Stimulated activated CD8-positive, alpha-beta memory T cell treated with anti-CD3 and anti-CD28 coated beads, Interleukin-4, amount 100 ng/mL, for 4 hours (primary cell): ENCODE measurements at places on chromosomes 12 and 14.
A peak's percentile ranks its signal among the peaks of the same experiment; 100 is the strongest.

DNA sequence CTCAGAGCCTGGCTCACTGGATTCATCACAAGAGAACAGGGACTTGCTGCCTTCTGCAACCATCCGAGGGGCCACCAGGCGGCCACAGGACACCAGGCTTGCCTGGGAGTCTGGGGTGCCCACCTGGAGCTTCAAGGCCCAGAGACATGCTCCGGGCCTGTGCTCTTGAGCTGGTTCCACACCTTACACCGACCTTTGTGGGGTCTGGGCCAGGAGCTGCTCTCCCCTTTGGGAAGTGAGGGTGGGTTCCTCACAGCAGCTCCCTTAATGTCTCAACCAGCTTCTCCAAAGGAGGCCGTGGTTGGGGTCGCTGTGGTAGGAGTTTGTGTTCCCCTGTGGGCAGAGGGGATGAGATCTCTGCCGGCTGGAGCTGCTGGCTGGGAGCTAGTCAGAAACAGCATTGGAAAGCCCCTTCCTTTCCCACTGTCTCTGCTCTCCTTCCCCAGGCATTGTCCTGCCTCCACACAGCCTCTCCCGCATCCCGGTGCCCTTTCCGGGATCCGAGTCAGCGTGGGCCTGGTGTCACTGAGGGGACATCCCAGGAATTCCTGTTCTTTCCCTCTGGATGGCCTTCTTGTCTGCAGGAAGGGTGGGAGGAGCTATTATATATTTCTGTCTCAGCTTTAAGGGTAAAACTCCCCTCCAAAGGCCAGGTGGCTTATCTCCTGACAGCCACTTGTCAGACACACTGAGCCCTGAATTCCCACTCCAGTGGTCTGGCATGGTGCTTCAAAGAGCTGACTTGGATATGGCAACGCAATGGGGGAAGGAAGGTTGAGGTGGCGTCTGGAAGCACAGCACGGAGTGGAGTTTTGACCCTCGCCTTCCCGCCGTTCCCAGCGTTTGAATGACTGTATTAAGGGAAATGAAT lies 5.1 kb upstream of the PAPLN start:
- DNase-seq: no peak

DNA sequence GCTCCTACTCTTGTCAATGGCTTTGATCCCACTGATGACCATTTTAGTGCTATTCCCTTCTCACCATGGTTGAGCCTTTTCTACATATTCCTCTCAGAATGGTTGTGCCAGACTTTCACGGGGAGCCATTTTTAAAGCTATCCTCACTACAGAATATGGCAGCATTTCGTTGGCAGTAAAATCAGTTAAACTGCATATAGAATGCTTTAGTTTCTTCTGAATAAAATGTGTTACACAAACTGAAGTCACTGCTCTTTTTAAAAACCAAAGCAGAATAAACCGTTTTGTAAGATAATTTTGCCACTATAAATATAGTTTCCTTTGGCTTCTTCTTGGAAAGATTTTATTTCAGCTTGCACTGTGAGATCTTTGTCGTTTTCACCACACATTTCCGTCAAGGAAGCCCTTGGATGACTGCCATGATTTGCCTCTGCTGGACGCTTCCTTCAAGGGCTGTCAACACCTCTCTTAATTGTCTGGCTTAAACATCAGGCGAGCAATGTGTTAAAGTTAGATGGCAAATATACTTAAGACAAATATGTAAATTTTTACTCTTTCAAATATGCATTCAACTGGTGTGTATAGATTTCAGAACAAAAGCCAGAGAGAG lies 624.2 kb downstream of the DIO2 start:
- no peak for DNase-seq

GRCh38 chr12:52004042-52004648 lies 2.6 kb upstream of the TAMALIN start:
- no peak for DNase-seq

DNA sequence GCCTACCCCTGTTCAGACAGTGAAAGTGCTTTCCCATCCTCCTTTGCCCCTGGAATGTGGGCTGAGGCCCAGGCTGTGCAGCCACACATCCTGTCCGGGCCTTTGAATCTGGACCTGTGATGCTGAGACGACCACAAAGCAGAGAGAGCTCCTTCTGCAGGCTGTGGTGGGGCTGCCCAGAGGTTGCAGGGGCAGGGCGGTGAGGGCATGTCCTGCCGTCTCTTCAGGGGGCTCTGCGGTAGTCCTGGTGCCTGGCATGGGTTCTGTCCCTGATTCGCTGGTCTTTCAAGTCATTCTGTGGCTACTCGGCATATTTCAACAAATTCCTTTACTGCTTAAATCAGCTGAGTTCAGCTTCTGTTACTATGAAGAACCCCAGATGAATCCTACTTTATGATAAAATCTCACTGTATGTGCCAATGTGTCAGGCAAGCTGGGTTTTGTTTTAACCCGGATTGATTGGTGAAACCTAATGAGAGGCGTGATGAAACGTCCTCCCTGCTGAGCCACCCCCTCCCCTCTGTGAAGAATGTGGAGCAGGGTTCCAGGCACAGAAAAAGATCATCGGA lies 63.4 kb upstream of the DICER1 start:
- DNase-seq: no peak

GRCh38 chr12:74456431-74456830 lies 81.2 kb upstream of the ATXN7L3B start:
- no peak for DNase-seq

DNA sequence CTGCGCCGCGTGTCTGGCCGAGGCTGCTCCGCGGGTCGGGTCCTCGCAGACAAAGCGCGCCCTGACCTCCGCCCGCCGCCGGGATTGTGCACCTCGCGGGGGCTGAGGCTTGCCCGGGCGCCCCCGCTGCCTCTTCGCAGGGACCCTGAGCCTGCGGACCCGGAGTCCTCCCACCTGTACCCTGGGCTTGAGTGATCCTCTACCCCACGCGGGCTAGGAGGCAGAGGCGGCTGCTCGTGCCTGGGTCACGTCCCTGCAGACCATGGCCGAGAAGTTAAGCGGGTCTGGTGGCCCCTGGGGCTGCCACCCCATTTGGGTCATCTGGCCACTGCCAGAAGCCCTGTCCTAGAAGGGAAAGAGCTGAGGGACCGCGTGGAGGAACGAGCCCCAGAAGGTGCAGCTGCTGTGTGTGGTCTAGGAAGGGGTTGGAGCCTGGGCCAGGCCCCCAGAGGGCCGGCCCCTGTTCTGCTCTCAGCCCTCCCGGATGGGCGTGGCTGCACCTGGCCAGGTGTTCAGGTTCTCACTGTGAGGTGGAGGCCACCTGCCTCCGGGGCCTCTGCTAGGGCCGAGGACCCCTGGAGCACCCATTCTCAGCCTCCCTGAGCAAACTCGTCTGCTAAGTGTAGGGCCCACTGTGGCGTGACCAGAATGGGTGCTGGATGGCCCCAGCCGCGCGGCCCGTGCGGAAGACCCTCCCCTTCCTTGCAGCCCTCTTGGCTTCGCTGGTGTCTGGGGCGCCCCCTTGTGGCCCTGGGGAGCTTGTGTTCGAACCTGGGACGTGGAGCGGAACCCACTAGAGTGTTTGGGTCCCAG lies 49.6 kb downstream of the LRCOL1 start:
- DNase-seq: peak; percentile 47

DNA sequence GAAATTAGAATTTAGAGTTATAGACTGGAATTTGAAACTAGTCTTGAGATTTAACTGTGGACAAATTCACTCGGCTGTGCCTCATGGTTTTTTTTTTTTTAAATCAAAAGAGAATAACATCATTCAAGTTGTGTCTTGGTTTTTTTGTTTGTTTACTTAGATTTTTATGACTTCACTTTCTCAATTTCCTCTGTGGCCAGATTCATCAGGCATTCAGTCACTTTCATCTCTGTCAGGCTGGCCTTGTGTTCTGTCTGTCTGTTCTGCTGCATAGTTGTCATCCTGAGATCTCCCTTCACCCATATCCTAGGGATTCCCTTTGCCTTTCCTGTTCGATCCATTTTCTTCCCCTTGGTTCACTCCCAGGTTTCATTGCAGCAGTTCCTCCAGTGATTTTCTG lies 10.0 kb downstream of the MARK3 start:
- DNase-seq: no peak

DNA sequence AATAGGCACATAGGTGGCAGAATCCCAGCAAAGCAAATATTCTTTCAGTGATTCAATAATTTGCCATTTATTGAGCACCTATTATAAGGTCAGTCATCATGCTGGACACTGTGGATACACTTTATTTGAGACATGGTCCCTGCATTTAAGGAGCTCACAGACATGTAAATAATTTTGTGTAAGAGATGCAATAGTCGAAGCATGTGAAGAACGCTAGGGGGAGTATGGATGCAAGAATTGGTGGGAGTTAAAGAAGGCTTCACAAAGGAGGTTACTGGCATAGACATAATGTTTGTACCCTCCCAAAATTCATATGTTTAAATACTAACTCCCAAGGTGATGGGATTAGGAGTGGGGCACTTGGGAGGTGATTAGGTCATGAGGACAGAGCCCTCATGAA lies 260.6 kb upstream of the GARIN6 start:
- no peak for DNase-seq

DNA sequence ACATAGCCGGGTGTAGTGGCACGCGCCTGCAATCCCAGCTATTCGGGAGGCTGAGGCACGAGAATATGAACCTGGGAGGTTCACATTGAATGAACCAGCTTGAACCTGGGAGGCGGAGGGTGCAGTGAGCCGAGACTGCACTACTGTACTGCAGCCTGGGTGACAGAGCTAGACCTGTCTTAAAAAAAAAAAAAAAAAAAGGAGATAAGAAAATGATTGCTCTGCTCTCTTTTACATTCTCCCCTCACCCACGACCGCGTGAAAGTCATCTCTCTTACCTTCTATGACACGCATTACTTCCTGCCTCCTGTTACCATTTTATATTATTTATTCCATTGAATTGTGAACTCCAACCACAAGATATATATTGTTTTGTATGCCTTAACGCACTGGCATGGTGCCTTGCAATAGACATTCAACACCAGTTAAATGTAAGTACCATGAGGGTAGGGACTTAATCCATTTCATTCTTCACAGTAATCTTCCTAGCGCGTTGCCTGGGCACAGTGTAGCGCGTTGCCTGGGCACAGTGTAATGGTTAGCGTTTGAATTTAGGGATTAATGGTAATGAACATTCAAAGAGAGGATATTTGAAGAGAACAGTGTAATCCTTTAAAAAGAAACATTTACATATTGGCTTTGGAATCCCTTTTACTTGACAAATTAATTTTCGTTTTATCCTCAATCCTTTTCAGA lies 2.7 kb downstream of the RAP1B start:
- peak; percentile 16 for DNase-seq

DNA sequence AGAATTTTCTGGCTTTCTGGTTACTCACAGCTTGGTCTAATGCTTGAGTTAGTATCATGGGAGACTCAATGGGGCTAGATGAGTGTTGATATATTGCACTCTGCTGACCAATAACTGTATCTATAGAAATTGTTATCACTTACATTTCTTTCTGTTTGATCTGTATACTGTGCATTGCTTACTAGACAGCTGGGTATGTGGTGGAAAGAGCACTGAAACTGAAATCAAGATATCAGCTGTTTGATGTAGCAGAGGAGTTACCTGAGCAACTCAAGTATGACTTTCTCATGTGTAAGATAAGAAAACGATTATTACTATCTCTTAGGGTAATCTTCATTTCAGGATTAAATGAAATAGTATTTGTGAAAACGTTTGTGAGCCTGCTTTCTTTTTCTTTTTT lies 183.0 kb downstream of the SLC15A5 start:
- DNase-seq: no peak

DNA sequence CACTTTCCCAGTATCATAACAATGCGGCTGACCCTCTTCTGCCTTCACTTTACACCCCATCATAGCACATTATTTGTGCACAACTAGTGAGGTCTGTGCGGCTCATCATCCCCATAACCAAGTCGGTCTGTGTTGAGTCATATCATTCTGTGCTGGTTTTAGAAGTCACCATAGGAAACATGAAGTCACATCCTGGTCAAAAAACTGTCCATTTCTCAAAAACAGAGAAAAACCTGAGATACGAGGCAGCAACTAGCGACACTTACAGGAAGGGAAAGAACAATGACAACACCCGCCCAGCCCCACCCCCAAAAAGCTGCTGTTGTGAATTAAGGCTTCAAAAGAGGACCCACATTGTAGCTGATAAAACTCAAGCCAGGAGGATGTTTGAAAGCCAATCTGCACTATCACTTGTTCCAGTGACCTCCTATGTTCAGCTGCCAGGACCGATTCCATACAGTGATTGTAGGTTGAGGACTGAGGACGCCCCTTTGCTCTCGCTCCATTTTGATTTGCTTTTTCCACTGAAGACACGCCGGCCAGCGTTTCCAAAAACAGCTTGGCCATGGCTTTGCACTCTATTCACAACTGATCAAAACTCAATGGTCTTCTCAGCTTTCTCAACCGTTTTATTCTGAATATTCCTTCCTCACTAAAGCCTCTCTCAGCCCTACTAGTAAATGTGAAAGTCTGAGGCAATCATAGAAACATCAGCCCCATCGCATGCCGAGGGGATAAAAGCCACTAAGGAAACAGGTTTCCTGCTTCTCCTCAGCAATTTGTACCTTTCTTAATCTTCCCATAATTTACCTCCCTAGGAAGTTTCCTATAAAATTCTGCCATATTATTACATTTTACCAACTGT lies 87.5 kb downstream of the DUSP16 start:
- DNase-seq: no peak

DNA sequence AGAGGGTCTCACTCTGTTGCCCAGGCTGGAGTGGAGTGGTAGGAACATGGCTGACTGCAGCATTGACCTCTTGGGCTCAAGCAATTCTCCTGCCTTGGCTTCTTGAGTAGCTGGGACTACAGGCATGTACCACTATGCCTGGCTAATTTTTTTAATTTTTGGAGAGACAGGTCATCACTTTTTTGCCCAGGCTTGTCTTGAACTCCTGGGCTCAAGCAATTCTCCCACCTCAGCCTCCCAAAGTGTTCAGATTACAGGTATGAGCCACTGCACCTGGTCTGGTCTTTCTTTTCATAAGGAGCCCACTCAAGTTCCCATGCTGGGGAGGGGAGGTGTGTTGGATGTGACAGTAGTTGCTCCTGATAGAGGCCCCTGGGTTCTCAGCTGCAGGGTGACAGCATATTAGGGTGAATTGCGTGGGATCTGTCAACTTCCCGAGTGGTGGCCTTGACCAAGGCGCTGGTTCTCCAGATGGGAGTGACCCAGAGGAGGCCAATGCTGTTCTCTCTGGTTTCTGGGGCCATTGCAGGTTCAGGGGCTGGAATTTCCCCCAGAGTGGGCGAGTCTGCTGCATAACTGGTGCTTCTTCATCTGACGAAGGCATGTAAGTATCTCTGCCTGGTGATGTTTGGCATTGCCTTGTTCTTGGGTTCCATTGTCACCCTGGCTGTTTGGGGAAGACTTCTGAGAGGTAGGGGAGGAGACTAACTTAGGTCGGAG lies 52.4 kb upstream of the ESRRB start:
- DNase-seq: no peak

GRCh38 chr12:112304436-112304835 lies 77.8 kb downstream of the HECTD4 start:
- no peak for DNase-seq

- no peak for DNase-seq
Observed at GRCh38 chr12:2011643-2012607, 7.7 kb upstream of the DCP1B start.
